ENCODE measurements at places on chromosomes 1 and 21.

DNA sequence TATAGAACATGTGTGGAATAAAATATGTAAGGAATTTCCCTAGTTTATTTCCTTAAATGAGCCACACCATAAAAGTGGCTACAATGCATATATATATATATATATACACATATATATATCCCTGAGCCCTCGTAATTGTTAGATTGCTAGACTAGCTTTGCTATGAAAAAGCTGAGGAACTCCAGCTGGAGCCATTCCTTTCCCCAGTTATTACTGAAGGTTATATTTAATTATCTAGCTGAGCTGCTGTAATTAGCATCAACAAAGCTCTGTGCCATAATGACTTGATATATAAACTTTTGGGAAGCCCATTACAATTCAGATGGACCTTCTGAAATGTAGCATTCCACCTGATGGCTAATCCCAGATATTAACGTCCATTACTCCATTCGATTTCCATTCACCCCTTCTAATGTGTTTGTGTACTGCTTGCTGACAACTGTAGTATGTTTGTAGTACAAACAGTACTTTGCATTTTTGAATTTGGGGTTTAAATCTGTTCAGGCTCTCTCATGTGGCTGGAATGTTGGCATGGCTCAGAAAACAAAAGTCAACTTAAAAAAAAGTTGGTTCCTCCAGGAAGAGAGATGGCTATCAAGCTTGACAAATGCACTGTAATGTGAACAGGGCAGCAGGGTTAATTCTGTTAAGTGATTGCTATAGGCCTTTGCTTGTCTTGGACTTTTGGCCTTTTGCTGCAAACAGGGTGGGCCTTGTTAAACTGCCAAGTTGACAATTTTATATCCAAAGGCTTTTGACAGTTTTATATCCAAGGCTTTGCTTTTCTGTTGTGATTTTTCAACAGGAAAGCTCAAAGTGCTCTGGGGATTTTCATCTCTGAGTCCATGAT lies 170.0 kb downstream of the LTN1 start:
- DNase-seq: no peak

DNA sequence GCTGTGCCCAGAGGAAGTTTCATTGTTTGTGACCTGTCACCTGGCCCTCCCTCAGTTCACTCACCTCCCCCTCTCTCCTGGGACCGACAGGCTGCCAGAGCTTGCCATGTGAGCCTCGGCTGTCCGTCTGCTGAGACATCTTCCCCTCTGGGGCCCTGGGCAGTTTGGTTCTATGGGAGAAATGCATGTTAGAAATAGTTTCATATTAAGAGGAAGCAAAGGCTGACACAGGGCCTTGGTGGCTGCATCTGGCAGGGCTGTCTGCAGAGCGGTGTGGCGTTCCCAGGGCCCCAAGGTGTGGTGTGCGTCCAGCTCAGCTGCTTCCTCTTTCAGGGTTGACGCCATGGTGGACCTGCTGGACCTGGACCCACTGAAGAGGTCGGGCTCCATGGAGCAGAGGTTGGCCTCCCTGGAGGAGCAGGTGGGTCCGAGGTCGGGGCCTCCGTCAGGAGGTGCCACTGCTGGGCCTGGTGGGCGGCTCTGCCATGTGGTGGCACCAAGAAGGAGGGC lies 31.9 kb upstream of the LRRC3 start:
- no peak for DNase-seq

DNA sequence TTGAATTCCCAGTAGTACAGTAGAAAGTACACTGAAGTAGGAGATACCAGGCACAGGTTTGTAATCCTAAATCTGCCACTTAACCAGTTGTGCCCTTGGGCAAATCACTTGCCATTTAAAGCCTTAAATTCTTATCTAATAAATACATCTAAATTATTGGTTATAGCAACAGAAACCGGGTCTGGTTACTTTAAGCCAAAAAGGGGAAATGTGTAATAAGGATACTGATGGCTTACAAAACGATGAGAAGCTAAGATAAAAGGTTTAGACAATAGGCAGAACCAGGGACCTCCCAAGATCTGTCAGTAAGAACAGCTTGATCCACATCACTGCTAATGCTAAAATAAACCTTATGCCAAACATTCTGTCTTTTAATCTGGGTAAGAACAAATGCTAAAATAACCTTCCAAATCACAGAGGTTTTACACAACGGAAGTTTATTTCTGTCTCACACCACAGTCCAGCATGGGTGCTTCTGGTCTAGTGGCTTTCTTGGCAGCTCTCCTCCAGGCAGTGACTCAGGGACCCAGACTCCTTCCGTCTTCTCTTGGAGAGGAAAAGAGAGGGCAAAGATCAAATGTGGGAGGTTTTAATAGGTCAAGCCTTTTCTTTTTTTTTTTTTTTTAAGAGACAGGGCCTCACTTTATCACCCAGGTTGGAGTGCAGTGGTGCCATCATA lies 16.5 kb upstream of the ZMYM1 start:
- no peak for DNase-seq

GRCh38 chr1:154350383-154350782 lies 25.1 kb downstream of the ATP8B2 start:
- no peak for DNase-seq

- DNase-seq: no peak
Observed at GRCh38 chr1:47390843-47391242, 25.2 kb upstream of the FOXE3 start.

DNA sequence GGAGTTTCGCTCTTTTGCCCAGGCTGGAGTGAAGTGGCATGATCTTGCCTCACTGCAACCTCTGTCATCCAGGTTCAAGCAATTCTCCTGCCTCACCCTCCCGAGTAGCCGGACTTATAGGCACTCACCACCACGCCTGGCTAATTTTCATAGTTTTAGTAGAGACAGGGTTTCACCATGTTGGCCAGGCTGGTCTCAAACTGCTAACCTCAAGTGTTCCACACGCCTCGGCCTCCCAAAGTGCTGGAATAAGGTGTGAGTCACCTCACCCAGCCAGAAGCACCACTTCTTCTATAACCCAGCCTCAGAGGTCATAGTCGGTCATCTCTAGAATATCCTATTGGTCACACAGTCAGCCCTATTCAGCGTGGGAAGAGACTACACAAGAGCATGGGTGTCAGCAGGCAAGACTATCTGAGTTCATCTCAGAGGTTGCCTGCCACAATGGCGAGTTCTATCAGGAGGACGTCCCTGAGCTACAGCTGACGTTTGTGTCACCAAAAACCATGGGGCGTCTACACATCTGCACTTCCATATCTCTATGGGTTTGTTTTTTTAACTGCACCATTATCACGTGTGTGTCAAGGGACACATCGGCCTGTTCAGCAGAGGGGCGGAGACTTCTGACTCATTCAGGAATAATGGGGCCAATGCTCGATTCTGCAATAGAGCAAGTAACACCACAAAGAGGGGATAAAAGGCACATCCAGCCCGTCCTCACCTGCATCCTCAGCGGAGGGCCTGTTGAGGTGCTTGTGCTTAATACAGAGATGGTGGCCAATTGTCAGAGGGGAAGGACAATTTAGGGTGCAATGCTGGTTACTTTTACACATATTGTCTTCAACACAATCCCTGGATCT lies 256.3 kb upstream of the IRF2BP2 start:
- DNase-seq: peak; percentile 91

- peak; percentile 60 for DNase-seq
Observed at GRCh38 chr1:61828805-61829204, 86.5 kb downstream of the PATJ start.

DNA sequence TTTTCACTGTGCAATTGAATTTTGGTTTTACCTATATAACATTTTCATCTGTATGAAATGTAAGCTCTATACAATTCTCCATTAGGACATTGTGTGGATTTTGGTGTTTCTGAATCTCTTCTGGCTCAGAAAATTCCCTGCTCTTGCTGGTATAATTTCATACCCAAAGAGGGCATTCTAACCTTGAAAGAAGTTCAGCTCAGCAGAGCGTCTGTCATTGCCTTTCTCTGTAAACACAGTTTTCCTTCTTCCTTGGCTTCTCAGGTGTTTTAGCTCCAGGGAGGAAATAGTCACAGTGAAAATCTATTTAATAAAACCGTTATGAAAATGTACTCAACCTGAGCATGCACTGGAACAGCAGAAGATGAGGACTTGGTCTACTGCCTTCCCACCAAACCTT lies 16.0 kb downstream of the DISC1 start:
- DNase-seq: no peak

DNA sequence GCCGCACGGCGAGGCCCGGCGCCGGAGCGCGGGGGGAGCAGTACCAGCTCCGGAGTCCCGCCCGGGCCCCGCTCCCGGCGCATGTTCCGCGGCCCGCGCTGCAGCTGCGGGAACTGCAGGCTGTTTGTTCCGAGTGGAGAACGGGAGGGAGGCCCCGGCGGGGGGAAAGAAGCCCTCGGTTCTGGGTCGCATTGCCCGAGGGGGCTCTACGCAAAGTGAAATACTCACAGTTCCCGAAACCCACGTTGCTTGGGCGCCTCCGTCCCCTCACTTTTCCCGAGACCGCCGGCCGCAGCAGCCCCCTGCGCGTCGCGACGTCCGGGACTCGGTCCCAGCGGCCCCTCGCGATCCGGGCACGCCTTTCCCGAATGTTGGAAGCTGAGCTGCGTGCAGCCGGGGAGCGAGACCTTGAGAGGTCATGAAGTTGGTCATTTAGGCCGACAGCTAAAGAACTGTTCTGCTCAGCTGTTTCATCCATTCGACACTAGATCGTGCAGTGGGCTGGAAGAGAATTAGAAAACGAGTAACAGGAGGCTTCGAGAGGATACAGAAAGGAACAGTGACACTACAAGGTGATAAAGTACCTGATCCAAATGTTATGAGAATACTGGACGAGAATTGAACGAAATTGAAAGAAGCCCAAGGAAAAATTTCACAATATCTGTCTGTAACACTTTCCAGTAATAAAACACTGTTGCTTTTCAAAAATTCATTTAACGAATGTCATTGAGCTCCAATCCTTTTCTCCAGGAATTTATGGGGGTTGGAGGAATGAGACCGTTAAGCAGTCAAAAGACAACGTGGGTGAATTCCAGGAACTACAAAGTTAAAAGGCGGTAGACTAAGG lies 657 bp upstream of the LIN9 start:
- peak; percentile 18 for DNase-seq

- no peak for DNase-seq
Observed at GRCh38 chr1:32404946-32405345, 10.7 kb upstream of the BSDC1 start.

DNA sequence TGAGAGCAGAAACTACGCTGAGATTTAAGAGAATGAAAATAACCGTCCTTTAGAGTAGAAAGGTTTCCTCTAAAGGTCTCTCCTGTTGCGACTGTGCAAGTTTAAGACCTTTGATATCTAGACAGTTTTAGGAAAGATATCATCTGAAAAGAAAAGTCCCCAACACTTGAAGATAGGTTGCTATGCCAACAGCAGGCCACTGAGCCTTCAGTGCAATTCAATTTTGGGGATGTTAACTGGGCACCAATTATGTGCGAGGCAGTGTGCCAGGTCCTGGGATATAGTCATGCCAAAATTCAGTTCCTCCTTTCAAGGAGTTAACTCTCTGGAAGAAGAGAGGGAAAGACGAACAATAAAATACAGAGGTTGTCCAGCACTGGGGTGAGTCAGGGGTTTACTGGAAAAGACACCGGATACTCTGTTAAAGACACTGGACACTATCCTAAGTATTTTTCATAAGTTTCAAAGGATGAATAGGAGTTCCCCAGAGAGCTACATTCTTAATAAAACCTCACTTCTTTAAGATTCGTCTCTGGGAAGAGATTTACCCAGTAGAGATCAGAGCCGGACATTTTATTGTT lies 25.5 kb upstream of the ZNF281 start:
- DNase-seq: no peak

DNA sequence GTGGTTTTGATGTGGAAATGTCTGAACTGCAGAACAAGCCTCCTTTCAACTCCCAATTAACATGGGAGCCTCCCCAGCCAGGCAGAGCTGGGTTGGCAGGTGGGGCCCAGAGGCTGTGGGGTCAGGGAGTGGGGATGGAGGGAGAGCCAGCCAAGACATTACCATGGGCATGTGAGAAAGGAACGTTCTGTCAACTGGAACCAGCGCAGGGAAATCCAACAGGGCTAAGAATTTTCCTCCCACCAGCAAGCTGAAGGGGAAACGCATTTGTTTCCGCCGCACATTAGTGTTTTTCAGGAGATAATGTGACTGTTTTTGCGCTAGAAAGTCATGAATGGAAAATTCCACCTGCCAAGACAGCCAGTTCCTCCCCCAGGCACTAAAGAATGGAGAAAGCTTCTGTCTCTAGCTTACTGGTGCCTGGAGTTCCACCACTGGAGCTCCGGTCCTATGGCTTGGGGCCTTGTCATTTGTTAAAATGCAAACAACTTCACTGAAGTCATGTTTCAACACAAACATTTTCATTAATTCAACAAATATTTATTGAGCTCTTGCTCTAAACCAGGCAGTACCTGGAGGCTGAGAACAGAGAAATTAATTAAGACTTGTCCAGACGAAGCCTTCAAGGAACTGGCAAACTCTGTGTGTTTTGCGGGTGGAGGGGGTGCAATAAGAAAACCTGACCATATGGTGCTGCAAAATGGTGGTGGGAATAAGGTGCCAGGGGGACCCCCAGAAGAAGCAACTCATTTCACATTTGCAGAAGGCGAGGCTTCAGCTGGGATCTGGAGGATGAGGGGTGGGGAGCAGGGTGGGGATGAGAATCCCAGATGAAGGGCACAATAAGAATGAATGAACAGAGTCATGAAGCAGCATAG lies 305.1 kb downstream of the MATN1 start:
- DNase-seq: no peak

DNA sequence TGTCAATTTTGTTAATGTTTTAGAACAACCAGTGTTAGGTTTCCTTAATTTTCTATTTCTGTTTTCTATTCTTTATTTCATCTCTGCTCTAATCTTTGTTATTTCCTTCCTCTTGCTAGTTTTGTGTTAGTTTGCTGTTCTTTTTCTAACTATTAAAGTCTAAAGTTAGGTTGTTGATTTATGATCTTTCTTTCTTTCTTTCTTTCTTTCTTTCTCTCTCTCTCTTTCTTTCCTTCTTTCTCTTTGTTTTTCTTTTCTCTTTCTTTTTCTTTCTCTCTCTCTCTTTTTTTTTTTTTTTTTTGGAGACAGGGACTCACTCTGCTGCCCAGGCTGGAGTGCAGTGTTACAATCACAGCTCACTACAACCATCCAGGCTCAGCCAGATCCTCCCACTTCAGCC lies 17.4 kb upstream of the KLF18 start:
- no peak for DNase-seq

- DNase-seq: no peak
Observed at GRCh38 chr1:14263671-14264070, 334.8 kb upstream of the KAZN start.

DNA sequence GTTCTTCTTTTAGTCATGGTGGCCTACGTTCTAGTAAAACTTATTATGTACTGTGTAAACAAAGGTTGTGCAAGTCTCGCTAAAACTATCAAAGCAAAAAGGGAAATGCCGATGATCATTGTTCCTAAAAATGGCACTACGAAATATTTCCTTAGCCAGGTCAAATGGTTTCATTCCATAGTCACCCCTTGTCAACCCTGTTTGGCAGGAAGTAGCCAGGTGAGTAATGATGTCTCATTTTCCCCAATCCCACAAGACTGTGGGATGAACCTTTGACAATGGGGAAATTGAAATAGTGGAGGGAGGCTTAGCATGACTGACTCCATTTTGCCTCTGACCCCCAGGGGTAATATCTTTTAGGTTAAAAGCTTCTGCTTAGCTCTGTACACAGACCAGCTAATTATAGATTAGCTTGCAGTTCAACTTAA lies 5.6 kb upstream of the REN start:
- DNase-seq: no peak

GRCh38 chr1:47824716-47825115 lies 172.5 kb downstream of the TRABD2B start:
- DNase-seq: no peak
